ENCODE measurements at places on chromosomes 4 and X.

GRCh38 chr4:68378226-68378625, 28.3 kb upstream of the YTHDC1 start:
- no peak for DNase-seq

DNA sequence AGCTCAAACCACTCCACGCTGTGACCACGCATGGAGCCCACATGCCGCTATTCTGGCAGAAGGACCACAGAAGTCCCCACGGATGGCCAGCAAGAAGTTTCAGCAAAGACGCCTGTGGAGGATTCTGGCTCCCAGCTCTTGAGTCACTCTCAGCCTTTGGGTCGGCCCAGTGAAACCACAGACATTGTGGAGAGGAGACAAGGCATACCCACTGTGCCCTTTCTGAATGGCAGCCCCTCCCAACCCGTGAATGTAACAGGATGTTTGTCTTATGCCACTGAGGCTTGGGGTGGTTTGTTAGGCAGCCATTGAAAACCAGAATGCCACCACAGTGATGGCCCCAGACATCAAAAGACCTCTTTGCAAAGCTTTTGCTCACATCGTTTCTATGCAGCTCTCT, 42.7 kb downstream of the ABLIM2 start:
- no peak for DNase-seq

GRCh38 chr4:7892212-7893019, 47.2 kb downstream of the AFAP1 start:
- DNase-seq, result no peak

- DNase-seq, result no peak
Observed at GRCh38 chr4:108099838-108100237, 68.9 kb downstream of the LEF1 start.

DNA sequence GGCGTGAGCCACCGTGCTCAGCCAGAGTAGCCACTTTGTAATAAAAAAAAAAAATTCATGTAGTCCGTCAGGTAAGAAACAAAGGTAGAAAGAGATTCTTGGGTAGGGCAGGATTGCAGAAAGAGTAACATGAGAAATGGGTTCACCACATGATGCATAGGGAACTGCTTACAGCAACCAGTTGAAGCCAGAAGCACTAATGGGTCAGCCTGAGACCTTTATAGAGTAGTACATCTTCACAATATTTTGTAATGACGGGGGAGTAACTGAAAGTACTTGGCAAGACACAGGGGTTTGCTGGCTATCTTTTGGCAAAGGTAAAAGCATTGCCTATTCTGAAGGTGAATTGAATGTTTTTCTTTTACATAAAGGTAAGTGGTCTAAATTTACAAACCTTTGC, 29.1 kb downstream of the FAM193A start:
- DNase-seq, result no peak

- DNase-seq, result no peak
Observed at GRCh38 chrX:31550158-31550557, 478.3 kb upstream of the FTHL17 start.

DNA sequence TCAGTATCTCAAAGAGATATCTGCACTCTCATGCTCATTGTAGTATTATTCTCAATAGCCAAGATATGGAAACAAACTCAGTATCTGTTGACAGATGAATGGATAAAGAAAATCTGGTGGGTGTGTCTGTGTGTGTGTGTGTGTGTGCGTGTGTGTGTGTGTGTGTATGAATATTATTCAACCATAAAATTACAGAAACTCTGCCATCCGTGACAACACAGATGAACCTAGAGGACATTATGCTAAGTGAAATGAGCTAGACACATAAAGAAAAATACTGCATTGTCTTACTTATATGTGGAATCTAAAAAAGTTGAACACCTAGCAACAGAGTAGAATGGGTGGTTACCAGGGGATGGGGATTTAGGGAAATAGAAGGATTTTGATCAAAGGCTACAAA, 13.2 kb downstream of the XKRX start:
- no peak for DNase-seq

DNA sequence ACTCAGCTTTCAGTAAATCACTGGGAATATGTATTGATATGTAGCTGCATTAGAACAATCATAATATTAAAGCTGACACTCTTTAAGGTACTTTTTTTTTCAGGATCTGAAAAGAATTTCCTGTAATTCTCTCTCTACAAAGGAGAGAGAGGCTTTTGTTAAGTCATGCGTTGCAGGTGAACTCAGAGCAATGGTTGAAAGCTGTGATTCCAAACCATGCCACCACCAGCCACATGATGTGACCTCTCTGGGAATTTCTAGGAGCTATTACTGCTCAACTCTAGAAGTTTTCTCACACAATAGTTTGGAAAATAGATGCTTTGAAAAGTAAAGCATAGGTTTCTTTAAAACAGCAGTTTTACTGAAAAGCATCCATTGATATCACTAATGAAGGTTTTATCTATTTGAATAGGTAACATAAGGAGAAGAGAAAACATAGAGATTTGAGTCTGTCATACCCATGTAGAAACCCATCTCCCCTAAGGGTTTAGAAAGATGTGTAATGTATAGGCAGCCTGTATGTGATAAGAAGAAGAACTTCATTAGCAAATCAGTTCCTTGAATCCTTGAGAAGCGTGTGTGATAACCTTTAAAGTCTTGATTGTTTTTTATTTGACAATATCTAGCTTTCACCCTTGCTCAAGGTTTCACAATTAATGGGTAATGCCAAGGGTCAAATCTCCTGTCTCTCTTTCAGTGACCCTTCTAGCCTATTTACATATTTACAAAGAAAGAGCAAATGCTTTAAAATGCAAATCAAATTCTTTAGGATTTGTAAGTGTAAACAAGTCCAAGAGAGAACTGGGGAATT, 161.0 kb upstream of the ANKRD50 start:
- no peak for DNase-seq

DNA sequence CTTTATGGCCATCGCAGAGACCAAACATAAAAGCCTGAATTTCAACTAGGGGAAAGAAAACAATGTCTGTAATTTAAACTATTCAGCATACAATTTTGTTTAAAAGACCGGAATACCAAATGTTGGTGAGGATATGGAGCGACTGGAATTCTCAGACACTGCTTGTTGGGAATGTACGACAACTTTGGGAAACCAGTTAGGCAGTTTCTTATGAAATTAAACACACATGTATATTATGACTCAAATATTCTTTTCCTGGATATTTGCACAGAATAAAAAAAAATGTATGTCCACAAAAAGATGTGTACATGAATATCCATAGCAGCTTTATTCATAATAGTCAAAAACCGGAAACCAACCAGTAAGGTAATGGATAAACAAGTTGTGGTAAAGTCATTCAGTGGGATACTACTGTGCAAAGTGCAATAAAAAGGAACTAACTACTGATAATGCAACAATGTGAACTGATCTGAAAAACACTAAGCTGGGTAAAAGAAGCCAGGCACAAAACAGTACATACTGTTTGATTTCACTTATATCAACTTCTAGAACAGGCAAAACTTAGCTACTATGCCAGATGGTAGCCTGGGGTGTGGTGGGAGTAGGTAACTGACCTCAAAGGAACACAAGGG, 152.7 kb upstream of the FTHL17 start:
- DNase-seq, result no peak

- peak; percentile 19 for DNase-seq
Observed at GRCh38 chrX:53263597-53264094, 17.7 kb downstream of the IQSEC2 start.

DNA sequence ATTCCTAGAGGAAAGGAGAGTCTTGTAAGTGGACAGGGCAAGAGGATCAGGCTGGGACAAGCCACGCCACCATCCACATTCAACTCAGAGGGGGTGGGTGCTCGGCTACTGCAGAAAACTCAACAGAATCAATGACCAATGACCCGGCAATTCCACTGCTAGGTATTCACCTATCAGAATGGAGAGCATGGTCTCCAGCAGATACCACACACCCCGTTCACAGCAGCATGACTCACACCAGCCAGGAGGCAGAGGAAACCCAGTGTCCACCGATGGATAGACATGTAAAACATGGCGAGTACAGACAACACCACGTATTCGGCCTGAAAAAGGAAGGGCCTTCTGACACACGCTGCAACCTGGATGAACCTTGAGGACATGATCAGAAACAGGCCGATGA, 175.9 kb downstream of the AFAP1 start:
- DNase-seq, result no peak

DNA sequence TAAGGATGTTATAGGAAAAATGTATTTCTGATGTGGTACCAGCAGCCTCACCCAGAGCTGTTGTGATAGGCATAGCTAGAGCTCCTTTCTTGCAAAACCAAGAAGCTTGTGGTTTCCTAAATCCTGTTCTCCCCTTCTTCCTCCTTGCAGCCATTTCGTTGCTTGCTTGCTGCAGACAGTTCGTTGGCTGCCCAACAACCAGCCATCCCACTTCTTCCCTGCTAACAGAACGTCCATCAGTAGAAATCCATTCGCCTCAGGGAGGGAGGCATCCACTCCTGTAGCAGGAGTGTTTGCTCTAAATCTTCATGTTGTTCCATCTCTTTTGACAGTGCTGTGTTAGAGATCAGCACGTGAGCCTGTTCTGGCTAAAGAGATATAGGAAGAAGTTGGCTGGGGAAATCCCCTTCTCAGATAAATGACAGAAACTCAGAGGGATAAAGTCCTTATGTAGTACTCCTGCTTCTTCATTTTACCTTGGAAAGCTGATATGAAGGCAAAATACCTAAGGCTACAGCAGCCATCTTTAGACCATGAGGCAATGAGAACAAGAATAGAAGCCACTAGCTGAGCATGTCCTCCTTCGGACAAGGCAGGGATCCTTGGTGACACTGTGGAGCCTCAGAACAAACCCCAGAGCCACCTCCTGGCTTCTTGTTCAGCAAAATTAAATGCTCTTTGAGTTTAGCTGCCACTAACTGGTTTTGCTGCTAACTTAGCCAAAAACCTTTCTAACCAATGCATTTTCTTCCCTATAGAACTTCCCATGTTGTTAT, 68.4 kb upstream of the RELL1 start:
- DNase-seq, result no peak

DNA sequence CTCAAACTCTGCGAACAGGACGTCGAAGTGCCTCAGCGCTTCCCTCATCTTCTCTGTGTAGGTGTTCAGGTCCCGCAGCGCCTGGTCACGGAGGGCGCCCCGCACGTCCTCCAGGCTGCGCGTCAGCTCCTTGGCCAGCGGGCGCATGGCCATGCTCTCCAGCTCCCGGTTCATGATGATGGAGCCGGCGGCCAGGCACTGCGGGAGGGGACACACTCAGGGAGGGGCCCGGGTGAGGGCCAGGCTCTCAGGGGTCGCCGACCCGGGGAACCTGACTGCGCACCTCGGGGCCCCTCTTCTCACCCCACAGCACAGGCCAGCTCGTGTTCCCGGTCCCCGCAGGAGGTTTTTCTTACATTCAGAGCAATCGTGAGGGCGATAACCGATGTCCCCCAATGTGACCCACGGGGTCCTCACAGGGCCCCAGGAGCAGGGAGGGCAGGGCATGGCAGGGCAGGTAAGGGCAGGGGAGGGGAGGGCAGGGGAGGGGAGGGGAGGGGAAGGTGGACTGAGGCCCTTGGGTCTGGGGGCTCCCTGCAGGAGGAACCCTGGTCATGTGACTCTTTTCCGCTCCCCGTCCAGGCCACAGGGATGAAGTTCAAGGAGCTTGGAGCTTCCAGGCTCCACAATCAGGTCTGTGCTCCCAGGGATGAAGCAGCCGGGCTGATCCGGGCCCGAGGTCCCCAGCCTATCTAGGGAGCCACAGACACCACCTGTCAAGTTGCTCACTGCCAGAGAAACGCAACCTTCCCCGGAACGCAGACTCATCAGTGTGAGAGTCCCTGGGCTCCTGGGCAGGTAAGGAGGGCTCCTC, 77.8 kb upstream of the MXD4 start:
- no peak for DNase-seq

DNA sequence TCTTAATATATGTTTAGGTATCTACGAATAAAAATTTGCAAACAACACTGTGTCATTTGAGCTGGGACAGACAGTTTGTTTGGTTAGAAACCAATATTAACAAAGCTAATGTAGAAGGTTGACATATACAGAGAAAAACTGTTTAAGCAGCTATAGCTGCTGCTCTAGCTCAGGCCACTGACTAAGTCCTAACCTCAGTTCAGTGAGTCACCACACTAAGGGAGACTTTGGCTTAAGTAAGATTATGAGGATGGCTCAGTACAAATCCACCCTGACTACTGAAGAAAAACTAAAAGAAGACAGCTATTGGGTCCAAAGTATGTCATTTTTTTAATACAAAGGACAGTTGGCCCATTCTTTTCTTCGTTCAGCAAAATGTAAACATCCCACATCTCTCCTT, 717.3 kb upstream of the ACTRT1 start:
- no peak for DNase-seq

- no peak for DNase-seq
Observed at GRCh38 chr4:55609393-55609866, 17.4 kb upstream of the PDCL2 start.

GRCh38 chr4:182495031-182495430, 251.8 kb downstream of the TENM3 start:
- DNase-seq, result no peak

- no peak for DNase-seq
Observed at GRCh38 chrX:103716962-103717361, 6.3 kb downstream of the TMEM31 start.

DNA sequence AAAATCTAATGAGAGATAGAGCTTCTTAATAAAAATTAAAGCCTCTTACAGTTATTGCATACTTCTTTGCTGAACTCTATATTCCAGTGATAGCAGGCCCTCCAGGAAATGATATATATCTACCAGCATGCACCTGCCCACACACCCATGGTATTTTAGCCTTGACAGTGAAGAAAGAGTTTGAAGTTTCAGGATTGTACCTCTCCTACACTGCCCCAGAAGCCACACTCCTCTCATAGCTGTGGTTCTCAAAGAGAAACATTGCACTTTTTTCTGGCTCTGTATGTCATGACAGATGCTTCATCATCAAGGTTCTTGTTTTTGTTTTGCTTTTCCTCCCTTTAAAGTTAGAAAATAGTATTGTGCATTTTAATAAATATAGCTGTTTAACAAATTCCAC, 34.0 kb downstream of the INPP4B start:
- no peak for DNase-seq

GRCh38 chrX:40188573-40189417, 91.0 kb upstream of the BCOR start:
- no peak for DNase-seq

DNA sequence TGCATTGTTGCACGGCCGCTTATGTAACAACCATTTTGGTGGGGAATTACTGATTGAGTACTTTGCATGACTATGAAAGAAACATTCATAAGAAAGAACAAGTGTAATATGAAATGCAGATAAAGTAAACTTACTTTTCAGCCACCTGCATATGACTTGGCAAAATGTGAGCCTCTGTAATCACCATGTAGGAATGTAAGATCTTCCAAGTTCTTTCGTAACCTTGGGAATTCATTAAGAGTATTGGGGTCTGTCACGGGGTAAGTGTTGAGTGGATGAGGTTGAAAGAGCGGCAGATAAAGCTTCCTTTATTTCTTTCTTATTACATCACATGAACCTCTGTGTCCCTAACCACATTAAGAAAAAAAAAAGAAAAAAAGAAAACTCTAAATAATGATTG, 348.5 kb upstream of the NR3C2 start:
- no peak for DNase-seq

GRCh38 chr4:4995103-4995907, 24.0 kb downstream of the CYTL1 start:
- peak; percentile 36 for DNase-seq

GRCh38 chr4:8849266-8850073, 22.2 kb downstream of the HMX1 start:
- no peak for DNase-seq
